ENCODE measurements at places on chromosomes 7 and 10.

GRCh38 chr10:23110722-23111516, 15.5 kb downstream of the MSRB2 start:
- no peak for DNase-seq

GRCh38 chr7:93981480-93981874, 22.7 kb downstream of the BET1 start:
- DNase-seq = no peak

DNA sequence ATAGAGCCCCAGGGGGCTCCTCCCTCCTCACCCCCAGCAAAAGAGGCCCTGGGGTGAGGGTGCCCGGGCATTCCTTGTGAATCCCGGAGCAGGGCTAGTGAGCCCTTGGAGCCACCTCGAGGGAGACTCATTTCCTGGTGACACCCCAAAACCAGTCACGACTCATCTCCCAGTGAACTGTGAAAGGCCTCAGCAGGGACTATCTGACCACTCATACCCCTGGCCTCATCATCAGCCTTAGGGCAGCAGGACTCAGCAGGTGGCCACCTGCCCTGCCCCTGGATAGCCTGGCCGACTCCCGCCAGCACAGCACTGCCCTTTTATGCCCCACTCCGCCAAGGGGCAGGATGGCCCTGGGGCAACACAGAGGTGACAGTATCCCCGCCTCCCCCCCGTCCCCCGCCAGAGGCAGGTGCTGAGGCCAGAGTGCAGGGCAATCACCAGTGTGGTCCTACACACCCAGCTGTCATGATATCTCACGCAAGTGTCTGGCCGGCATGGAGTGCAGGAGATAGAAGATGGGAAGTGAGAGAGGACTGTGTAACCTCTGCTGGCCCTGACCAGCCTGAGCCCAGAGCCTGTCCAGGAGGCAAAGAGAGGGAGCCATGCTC, 3.2 kb downstream of the SNCG start:
- peak; percentile 85 for DNase-seq

DNA sequence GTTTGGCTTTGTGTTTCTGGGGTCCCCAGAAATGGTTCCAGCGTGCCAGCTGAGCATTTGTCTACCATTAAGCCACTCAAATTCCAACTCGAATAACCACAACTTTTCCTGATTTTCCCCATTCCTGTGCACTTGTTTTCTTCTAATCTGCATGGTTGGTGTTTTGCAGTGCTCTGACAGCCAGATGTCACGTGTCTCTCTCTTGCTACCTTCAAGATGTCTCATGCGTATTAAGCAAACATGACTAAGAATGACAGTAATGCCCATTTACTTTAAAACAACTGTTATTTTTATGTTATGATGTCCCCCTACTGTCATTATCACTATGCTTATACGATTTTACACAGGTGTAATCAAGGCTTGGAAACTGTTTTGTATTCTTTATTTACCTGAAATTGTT, 35.2 kb upstream of the MXI1 start:
- peak; percentile 36 for DNase-seq

DNA sequence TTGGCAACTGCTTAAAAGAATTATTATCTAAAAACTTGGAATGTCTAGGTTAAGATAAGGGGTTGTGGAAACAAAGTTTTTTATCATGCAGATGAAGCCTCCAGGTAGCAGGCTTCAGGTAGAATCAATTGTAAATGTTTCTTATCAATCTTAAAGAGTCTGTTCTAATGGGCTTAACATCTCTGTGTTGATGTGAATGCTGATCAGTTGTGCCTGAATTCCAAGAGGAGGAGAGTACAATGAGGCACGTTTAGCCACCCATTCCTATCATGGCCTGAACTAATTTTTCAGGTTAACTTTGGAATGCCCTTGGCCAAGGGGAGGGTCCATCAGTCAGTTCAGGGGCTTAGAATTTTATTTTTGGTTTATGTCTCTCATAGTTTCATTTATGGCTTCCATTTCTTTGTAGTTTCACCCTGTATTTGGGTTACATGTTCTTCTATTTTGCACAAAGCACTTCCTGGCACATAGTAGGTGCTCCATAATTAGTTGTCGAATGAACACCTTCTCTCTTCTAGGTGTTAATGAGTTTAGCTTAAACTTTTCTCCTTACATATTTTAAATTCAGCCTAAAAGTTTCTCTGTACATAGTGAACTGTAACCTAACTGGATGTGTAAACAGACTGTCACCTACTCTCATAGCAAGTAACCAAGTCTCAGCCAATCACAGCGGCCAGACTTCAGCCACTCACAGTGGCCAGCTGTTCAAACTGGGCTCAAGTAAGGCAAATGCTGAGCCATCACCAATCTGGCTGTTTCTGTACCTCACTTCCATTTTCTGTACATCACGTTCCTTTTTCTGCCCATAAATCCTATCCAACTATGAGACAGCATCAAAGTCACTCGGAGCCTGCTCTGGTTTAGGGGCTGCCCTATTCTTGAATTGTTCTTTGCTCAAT, 34.7 kb downstream of the ALOX5 start:
- DNase-seq = no peak

DNA sequence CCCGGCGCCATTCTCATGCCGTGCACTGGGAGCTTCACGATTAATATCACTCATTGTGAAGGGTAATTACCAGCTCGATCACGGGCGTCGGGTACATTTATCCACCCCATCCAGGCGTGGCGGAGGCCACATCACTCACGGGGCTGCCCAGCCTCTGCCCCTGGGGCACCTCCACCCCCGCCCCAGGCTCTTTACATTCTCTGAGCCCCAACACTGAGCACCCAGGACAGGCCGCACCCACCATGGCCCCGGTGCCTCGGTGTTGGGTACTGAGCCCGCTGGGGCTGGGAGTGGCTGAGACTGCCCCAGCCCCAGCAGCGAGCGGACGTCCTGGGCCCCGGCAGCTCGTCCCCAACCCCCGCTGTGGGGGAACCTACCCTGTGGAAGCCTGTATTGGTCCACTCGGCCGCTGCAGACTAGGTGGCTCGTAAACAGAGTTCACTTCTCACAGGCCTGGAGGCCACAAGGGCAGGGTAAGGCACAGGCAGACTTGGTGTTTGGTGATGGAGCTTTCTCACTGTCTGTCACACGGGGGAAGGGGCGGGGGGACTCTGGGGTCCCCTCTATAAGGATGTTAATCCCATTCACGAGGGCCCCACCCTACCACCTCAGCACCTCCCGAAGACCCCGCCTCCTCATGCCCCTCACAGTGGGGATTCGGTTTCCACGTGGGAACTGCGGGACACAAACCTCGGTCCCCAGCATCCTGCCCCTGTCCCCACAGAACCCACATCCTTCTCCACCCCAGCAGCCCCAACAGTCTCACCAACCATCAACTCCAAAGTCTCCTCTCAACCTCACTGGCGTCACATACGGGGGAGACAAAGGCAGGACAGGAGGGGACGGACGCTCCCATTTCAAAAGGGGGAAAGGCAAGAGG, 184.1 kb downstream of the ELFN1 start:
- no peak for DNase-seq

GRCh38 chr10:31947144-31947926, 18.7 kb upstream of the ARHGAP12 start:
- DNase-seq = peak; percentile 95

DNA sequence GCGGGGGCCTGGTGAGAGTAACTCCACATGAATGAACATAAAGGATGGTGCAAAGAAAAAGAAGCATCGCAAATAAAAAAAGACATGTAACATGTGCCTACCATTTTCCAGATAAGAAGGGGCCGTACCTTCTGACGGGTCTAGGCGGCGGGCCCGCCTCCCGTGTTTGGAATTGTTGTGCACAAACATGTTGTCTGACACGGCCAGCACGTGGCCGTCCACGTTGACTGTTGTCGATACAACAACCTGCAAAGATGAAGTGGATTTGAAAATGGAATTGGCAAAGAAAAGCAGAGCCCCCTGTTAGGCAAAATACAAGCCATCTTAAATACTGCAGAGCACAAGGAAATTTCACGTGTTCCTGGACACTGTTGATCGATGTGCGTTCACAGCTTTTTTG, 90.7 kb downstream of the EBF3 start:
- no peak for DNase-seq

- DNase-seq = peak; percentile 7
These were observed 150.1 kb upstream of the TMEM72 start for GRCh38 chr10:44761076-44761475.

All from ELR (cell line).